Amniotic stem cell (primary cell): ENCODE measurements at places on chromosomes 1 and 21.

DNA sequence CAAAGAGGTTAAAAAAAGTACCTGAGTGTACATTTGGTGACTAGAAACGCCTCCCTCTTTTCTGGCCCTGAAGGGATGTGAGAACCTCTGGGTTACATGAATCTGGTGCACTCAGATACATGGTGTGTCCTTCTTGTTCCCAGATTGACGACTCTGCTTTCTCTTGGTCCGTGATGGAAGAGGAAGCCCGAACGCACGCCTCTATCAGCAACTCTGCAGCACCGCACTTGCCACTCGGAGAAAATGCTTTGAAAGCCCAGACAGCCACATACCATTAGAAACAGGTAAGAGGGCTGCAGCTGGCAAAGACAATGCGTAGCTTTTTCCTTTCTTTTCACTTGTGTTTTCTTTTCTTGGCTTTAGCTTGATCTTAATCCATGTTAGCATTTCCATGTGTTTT, 21.1 kb upstream of the ZBTB21 start:
- no peak for DNase-seq

DNA sequence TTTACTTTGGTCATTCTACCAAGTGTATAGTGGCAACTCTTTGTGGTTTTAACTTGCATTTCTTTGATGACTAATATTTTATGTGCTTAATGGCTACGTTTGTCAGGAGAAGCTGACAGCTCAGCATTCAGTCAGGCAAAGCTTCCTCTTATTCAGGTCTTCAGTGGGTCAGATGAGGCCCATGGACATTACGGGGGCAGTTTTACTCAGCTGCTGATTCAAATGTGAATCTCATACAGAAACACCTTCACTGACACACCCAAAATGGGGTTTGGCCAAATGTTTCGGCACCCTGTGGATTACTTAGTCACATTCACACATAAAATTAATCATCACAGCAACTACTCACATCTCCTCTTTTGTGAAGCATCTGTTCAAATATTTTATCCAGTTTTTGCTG, 104.9 kb upstream of the PLD5 start:
- no peak for DNase-seq

- no peak for DNase-seq
These were observed 174.9 kb downstream of the ETS2 start for GRCh38 chr21:38980416-38981313.

DNA sequence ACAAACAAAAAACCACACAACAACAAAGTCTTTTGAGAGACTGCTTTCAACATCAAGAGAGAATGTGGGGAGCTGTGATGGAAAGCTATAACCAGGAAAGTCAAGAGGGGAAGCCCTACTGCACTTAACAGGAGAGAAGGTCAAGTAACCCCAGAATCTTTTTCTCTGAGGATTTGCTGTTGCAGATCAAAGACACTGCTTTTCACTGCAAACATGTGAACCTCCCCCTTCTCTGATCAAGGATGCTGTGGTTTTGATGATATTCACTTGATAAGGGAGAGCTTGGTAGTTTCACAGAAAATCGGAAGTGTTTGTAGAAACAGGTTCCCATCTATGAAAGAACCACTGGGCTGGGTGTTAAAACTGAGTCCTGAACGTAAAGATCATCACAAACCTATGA, 4.8 kb downstream of the ETV3 start:
- no peak for DNase-seq
